ENCODE measurements at places on chromosomes 5 and 9.

GRCh38 chr5:59115345-59115744 is 532.5 kb downstream of the RAB3C start:
- DNase-seq, result no peak

- DNase-seq, result no peak
Observed at GRCh38 chr5:34507933-34508332, 148.2 kb upstream of the RAI14 start.

- no peak for DNase-seq
Observed at GRCh38 chr5:168467755-168468330, 18.4 kb upstream of the RARS1 start.

DNA sequence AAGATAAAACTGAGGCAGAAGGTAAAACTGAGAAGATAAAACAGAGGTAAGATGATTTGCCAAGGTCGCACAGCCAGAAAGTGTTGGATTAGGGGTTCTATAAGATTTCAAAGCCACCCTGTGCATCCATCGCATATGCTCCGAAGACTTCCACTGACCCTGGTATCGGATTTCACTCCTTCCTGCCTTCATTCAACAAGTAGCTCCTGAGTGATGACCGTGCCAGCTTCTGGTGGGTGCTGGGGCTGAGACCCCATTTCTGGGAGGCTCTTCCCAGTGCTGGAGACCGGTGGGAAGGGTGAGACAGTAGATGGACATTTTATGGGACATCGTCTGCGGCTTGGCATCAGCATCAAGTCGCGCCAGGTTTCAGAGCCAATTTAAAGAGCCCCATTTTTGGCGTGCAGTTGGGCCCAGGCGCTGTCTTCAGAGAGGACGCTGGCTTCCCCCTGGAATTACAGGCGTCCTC is 53.7 kb upstream of the DAB2IP start:
- no peak for DNase-seq

- DNase-seq, result no peak
Observed at GRCh38 chr5:120449501-120449900, 14.6 kb upstream of the PRR16 start.

GRCh38 chr5:54257366-54258118 is 52.8 kb downstream of the ARL15 start:
- no peak for DNase-seq

- DNase-seq, result no peak
Observed at GRCh38 chr5:82793808-82794419, 283.3 kb downstream of the TMEM167A start.

DNA sequence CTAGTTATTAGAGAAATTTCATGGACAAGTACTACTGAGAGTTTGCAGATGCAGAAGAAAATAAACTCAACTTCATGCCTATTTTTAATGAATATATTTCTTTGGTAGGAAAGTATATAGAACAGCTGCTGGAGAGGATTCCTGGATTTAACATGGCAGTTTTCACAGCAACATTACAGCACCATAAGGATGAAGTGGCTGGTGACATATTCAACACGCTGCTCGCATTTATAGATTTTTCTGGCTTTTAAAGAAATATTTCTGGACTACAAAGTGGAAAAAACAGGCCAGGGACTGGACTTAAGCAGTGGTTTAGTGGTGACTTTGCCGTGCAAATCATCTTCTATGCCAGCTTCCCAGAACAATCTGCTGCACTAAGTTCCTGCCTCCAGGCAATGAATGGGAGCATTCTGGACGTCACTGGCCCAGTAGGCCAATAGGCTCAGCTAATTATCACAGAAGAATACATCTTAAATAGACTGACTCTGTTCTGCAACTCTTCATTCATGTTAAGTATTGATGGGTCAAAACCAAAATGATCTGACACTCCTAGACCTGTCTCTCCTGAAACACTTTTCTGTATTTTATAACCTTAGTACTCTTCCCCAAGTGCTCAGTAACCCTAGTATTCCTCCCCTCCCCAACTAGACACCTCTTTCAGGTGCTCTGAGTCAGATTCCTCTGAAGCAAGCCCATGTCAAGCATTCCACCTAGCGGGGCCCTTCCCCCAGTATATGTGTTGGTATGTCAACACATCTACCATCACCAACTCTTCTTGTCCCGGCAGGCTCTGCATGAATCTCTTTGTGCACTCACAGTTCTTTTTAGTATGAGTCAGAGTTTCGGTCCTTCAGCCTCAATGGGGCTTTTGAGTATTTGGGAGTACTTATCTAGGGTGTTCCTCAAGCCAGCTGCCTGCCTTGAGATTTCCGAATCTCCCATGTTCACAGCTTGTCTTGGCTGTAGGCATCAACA is 625.5 kb downstream of the CHSY3 start:
- DNase-seq, result peak; percentile 95

DNA sequence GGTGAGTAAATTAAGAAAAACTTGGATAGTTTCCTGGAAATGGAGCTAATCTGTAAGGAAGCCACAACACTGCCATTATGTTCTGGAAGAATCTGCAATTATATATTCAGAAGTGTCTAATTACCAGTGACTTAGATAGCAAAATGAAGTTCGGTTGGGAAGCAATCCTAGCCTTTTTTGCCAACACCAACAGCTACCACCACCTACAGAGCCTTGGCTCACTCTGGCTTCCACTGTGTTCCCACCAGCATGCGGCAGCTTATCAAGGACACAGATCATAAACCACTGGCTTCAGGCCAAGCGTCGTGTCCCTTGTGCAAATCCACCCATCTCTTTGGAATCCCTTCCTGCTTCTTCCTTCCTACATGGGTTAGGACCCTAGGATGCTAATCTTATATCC is 118.0 kb upstream of the PCA3 start:
- DNase-seq, result no peak

DNA sequence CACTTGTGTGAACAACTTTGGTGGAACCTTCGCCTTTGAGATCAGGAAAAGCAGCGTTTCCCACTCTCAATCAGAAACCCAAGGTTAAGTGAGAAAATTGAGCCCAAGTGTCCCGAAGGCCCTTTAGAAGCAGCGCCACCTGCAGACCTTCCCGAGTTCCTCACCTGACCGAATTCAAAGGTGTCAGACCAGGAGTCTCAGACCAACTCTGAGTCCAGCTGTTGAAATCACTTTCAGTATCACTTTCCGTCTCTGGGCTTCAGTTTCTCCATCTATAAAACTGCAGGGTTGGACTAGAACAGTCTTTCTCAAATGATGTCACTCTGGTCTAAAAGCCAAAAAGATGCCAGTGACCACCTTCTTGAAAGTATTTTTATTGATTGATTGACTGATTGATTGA is 31.7 kb upstream of the GRHPR start:
- DNase-seq, result no peak

DNA sequence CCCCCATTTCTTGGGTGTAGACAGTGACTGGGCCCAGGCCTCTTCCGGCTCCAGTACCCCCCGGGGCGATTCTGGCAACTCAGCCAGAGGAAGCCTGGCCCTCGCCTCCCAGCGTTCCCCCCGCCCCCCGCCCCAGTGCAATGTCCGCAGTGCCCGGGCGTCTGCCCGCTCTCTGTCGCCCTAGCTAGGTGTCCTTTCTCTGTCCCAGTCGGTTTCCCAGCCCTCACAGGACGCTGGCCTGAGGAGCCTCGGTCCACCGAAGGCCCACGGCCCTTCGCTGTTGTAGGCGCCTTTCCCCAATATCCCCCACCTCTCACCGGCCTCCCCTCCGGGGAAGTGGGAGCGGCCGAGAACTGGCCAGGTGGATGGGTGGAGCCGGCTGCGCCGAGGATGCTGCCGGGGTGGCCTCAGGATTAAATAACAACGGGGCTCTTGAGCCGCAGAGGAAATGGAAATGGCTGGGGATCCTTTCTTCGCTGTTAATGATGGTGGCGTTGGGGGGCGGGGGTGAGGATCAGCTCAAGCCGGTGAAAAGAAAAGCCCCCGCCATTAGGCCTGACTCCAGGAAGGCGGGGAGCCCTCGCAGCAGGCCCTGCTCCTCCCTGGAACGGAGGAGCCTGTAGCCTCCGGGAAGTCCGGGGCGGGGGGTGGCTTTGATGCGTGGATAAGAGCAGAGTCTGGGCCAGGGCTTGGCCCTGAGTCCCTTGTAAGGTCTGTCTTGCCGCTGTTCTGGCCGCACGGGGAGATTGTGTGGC is 1.1 kb upstream of the SPRY4 start:
- peak; percentile 95 for DNase-seq

- no peak for DNase-seq
Observed at GRCh38 chr5:73198833-73199592, 26.0 kb downstream of the TMEM174 start.

GRCh38 chr5:82812575-82812974 is 264.6 kb downstream of the TMEM167A start:
- no peak for DNase-seq

- DNase-seq, result no peak
Observed at GRCh38 chr9:31114346-31114745, 1270.1 kb upstream of the ACO1 start.

- no peak for DNase-seq
Observed at GRCh38 chr5:83363886-83364275, 107.7 kb upstream of the VCAN start.

GRCh38 chr9:127273326-127273725 is 8.8 kb downstream of the GARNL3 start:
- no peak for DNase-seq

GRCh38 chr5:173321886-173322285 is 6.3 kb downstream of the STC2 start:
- no peak for DNase-seq

DNA sequence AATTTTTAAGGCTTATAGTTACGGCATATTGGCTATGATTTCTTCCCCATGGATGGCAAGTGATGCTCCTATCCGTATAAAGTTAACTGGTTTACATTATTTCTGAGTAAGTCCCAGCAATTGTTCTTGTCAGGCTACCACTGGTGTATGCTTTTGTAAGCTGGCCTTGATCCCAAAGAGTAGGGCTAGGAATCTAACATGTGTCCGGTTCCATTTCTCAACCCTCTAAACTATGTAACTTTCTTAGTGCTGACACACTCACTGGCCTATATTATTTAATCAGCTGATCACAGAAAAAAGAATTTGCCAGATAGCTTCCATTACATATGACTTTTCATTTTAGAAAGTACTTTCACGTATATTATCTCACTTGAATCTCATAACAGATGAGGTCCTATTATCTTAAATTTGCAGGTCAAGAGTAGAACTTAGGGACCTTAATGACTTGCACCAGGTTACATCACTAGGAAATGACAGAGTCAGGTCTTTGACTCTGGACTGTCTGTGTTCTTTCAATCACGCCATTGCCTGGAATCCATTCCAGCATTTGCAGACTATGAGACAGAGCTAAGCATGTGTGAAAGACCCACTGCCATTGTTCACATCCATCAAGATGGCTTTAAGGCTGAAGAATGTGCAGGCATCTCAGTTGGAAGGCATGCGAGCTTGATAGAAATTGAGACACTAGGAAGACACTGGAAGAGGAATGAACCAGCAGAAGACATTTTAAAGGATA is 362.9 kb downstream of the ARRDC3 start:
- no peak for DNase-seq

GRCh38 chr5:92513067-92513466 is 1068.0 kb downstream of the NR2F1-AS1 start:
- no peak for DNase-seq

GRCh38 chr9:14180960-14181537 is 132.9 kb downstream of the NFIB start:
- DNase-seq, result no peak

- no peak for DNase-seq
Observed at GRCh38 chr5:133680830-133681565, 68.7 kb upstream of the FSTL4 start.

DNA sequence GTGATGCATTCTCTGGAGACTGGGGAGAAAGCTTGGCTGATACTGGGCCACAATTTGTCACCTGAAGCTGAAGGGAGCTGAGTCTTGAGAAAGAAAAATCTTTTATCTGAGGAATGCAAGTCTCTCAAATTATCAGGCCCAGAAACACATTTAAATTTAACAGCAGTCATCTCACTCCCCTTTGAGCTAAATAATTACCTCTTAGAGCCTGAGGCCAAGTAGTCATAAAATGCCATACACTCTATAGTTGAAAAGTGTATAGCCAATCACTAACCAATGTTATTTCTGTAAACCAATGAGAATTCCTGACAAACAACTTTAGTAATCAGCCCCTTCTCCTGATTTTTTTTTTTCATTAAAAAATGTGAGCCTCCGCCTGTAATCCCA is 32.7 kb upstream of the DAPK1 start:
- no peak for DNase-seq

DNA sequence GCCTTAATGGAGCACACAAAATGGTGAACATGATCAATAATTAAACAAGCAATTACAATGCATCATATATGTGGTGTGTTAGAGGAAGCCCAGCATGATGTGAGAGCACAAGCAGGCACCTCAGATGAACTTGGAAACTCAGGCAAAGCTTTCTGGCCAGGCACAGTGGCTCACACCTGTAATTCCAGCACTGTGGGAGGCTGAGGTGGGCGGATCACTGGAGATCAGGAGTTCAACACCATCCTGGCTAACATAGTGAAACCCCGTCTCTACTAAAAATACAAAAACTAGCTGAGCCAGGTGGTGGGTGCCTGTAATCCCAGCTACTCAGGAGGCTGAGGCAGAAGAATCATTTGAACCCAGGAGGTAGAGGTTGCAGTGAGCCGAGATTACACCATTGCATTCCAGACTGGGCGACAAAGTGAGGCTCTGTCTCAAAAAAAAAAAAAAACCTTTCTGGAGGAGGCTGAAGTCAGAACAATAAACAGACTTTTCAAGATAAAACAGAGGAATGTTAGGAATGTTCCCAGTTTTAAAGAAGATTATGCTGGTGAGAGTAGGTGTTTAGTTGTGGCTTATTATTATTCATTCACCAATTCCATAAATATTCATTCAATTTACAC is 159.4 kb downstream of the CEMIP2 start:
- no peak for DNase-seq

- no peak for DNase-seq
Observed at GRCh38 chr9:95080961-95081647, 236.4 kb downstream of the FANCC start.

DNA sequence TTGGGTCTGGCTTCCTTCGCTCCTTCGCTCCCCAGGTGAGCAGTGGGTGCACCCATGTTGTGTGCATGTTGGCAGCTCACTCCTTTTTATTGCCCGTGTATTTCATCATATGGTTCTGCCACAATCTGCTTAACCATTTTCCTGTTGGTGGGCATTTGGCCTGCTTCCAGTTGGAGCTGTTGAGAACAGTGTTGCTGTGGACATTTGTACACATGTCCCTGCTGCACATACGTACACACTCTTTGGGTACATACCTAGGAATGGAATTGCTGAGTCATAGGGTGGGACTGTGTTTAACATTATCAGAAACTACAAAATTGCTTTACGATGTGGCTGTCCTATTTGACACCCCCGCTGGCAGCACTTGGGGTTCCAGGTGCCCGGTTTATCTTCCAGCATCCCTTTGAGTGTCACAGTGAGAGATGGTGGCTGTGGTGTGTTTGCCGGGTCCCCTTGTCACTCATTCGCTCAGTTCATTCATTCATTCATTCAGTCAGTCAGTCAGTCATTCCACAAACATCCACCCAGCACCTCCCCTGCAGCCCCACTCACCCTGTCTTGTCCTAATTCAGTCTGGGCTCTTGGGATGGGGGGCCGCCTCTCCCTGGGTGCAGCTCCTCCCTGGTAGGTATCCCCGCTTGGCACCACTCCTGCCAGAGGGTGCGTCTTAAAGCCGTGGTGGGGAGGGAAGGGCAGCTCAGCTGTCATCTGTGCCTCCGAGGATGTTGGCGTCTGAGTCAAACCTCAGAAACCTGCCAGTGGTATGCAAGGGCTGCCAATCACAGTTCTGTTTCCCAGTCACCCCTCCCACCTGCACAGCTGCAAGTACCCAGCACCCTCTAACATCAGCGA is 7.9 kb upstream of the FIBCD1 start:
- peak; percentile 89 for DNase-seq
